Stimulated activated CD4-positive, alpha-beta T cell treated with anti-CD3 and anti-CD28 coated beads, Interleukin-15, amount 100 ng/mL, for 48 hours (primary cell): ENCODE measurements at places on chromosomes 16 and 17.

DNA sequence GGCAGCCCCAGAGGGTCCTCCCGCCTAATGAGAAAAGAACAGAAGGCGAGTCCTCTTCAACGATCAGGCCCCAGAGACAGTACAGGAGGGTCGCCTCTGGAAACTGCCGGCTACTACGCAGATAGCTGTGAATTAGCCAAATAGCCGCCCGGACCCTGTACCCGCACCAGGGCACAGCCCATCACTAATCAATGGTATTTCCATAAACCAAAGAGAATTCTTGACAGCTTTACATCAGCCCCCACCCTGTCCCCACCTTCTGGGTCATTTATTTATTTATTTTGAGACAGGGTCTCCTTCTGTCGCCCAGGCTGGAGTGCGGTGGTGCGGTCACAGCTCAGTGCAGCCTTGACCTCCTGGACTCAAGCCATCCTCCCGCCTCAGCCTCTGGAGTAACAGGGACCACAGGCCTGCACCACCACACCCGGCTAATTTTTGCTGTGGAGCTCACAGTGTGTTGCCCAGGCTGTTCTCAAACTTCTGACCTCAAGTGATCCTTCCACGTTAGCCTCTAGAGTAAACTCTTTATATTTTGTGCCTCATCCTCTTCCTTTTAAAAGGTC is 805 bp upstream of the CLCN7 start:
- DNase-seq, result no peak

- DNase-seq, result peak; percentile 91
Measured at GRCh38 chr17:35448214-35448898, at the start of gene SLFN13. Gene SLFN13, minus strand, starts transcription at chr17:35448766. Its CDS starts 3,086 bp downstream, at chr17:35445680.

GRCh38 chr16:78992001-78992400 is 608.5 kb downstream of the MAF start:
- DNase-seq, result no peak

DNA sequence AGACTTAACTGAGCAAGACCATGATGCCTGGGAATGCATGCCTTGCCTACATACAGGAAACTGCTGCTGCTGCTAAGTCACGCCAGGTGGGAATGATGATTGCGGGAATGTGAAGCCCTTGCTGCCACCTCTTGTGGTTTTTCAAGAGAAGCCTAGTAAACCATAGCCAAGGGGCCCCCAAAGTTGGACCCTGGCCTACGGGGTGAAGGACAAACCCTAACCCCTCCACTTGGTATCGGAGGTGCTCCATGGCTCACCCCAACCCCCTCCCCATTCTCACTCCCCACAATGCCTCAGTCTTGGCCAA is 233.9 kb downstream of the ZNF423 start:
- no peak for DNase-seq

- DNase-seq, result peak; percentile 91
Measured at GRCh38 chr16:3134338-3135125, at the start of gene ZNF213. Gene ZNF213, plus strand, starts transcription at chr16:3135029. Its CDS starts 2,252 bp downstream, at chr16:3137281.

DNA sequence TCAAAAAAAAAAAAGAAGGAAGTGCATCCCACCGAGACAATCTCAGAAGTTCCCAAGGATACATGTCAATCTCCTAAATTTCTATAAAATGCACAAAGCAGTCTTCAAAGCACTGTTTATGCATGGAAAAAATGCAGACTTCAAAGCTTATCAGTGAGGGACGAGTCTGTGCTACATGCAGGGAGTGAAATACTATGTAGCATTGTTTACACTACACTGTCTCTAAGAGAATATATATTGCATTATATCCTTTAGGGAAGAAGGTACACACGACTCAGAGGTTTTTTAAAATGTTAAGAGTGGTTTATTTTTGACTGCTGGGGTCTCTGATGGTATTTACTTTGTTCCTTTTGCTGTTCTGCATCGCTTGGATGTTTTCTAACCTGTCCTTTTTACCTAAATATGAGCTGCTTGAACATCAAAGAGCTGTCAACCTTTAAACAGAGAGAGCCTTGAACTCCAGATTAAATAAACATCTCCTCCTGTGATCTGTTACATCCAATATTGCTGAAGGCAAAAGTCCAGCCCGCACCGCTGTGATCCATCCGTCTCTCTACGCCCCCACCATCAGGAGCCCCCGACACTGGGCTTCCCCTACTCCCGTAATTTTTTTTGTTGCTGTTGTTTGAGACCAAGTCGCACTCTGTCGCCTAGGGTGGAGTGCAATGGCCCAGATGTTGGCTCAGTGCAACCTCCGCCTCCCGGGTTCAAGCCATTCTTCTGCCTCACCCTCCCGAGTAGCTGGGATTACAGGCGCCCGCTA is 1.4 kb downstream of the FBXO31 start:
- DNase-seq, result no peak
